Activated naive CD8-positive, alpha-beta T cell treated with anti-CD3 and anti-CD28 coated beads, Interleukin-2, amount 10 ng/mL, durations not matched to agents 7 days and 5 days (primary cell): ENCODE measurements at places on chromosomes 12 and 14. TPM values are rescaled to one million over a fixed set of nuclear protein-coding genes. Genes with fewer than 3 reads are reported as not detected.

APOLD1 gene
- 12.1 TPM for total RNA-seq

RNF212B gene
- not detected for total RNA-seq

NYNRIN gene
- total RNA-seq = 0.42 TPM

DNA sequence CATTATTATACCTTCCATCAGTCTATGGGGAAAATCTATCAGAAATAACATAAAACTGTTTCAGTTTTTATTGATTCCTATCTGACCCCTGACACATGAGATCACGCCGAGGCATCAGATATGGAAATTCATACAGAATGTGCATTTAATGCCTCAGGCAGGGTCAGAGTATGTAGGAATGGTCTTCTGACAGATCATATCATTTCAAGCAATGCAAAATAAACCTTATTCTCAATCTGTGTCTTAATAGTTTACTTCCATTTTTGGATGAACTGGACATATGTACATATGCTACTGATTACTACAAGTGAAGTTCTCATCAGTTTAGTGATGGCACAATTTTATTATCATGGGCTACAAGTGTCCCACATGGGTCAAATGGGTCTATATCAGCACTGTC is 150.0 kb downstream of the ANKS1B start:
- H3K4me1 ChIP-seq = no peaks in the 10 kb centered on the region
- H3K27me3 ChIP-seq = no peaks in the 10 kb centered on the region
- no peak overlapping the region for H3K27ac ChIP-seq
- H3K4me3 ChIP-seq = no peak overlapping the region
- H3K36me3 ChIP-seq = no peaks in the 10 kb centered on the region

DNA sequence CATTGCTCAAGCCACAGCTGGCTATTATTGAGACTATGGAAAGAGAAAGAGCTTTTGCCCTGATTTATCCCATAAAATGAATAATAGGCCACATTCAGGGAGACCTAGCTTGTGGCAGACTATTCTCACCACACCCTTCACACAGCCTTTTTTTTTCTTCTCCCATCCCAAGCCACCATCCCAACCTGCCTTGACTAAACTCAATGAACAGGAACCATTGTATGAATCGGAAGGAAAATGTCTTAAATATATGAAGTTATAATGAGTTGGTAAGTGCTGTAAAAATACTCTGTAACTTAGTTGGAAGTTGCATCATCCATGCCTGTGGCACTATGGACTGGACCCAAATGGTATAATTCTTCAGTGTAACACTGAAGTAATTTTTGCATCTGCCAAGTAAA is 338.4 kb downstream of the RAD51B start:
- H3K4me1 ChIP-seq = peaks cover 4% of the 10 kb centered on the region
- H3K27me3 ChIP-seq = no peaks in the 10 kb centered on the region
- H3K36me3 ChIP-seq = peaks cover 8% of the 10 kb centered on the region
- no peak overlapping the region for H3K27ac ChIP-seq

DNA sequence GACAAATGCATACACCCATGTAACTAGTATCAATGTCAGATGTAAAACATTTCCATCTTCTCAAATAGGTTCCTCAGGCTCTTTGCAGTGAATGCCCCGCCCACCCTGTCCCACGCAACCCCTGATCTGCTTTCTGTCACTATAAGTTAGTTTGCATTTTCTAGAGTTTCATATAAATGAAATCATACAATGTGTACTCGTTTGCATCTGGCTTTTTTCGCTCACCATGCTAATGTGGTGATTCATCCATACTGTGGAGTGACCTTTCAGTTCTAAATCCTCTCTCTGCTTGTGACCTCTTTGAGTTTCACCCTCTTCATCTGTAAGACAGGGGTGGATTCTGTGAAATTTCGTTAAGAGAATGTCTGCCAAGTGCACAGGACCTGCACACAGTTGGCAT is 30.6 kb upstream of the MSI1 start:
- no peak overlapping the region for H3K27ac ChIP-seq
- H3K36me3 ChIP-seq = no peaks in the 10 kb centered on the region
- no peak overlapping the region for H3K4me3 ChIP-seq
- no peak for DNase-seq
- H3K27me3 ChIP-seq = peaks cover 34% of the 10 kb centered on the region
